ENCODE measurements at places on chromosomes 12 and 14.

DNA sequence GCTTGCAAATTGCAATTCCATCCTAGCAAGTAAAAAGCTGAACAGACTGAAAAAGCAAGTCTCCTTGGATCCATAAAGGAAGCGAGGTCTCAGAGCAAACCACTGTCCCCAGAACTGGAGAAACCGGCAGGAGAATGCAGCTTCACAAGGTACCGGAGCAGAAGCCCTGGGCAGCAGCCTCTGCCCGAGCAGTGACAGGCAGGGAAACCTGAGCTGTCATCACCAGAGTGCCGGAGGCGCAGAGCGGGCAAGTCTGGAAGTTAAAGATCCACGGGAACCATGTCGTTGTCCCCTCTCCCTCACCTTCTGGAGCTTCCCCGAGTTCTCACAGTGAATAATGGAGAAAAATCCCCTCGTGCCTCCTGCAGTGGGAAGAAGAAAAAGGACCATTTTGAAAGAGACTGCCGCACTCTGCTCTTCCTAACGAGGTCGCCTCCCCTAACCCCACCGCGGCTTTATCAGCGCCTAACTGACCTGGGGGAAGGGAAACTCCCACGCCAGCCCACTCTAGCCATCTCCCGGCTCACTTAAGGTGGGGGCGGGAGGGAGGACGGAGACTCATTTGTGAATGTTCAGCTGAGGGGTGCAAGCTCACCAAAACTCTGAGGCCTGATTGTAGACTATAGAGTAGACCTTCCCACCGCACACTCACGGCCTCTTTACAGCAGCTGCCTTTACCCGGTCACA, 27.8 kb downstream of the FBXL14 start:
- no peak for DNase-seq

DNA sequence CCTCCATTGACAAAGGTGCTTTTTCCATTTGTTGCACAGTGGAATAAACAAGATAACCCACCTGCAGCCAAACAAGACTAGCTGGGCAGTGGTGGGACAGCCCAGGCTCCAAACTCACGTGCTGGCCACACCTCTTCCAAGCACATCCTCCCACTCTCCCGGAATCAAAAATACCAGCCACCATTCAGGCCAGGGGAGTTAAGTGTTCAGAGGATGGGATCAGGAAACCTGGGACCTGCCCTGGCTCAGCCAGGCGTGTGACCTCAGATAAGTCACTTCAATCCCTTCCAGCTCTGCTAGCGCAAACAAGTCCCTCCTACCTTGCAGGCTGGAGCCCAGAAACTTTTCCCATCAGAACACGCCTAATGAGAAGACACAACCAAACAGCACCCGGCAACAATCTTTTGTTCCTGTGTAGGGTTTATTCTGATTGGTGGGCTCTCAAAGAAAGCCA, 43.3 kb downstream of the ACTN1 start:
- DNase-seq = no peak

- DNase-seq = no peak
These were observed 129.0 kb upstream of the HMGA2 start for GRCh38 chr12:65695113-65695865.

DNA sequence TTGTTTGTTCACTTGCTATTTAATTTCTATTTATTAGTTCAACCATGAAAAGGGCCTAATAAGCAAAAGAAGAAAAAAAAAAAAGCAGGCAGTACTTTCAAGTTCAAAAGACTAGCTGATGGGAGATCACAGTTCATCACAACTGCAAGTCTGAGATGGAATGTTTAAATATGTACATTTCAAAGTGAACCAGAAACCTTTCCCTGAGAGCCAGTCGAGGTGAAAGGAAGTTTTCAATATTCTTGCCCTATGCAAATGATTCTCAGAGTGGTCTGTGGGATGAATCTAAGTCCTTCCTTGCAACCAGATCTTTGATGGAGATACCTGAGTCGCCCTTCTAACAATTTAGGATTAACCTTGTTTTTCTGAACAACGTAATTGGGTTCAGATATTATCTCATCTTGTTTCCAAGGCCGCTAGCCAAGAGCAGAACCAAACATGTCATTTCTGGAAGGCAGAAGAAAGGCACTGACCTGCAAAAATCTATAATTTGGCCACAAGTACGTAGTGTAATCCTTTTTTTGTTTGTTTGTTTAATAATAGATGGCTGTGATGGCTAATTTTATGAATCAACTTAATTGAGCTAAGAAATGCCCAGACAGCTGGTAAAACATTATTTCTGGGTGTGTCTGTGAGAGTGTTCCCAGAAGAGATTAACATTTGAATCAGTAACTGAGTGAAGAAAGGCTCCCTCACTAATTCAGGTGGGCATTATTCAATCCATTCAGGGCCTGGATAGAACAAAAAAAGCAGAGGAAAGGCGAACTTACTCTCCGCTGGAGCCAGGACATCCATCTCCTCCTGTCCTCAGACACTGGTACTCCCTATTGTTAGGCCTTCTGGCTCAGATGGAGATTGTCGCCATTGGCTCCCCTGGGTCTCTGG, 171.1 kb upstream of the TMPO start:
- peak; percentile 23 for DNase-seq

DNA sequence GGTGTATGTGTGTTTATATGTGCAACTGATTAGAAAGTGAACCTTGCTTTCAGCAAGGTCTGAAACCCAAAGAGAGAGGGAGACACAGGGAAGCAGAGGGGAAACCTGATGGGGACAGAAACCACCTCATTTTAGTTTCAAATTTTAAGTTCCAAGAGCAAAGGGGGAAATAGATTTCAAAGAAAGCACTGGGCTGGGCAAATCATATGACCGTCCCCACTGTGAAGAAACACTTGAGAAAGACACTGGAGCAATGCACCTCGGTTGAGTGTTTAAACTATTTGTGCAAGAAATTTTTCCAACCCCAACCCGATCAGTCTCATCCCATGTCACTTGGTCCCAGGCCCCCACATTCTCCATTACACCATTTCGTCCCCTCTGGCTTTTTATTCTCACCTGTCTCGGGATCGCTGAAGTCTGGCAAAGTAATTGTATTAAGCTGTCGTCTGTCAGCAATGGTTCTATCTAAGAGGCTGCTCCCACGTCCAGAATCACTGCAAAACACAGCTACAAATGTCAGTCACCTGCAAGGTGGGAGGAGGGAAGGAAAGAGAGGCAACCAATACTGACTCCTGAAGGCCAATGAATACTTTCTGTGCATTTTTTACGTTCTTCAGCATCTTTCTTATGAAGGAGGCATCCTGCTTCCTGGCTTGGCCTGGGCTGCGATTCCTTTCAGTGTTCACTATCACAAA, 205.7 kb downstream of the TTC7B start:
- no peak for DNase-seq

GRCh38 chr12:8841778-8842177, 19.4 kb downstream of the A2ML1 start:
- no peak for DNase-seq

DNA sequence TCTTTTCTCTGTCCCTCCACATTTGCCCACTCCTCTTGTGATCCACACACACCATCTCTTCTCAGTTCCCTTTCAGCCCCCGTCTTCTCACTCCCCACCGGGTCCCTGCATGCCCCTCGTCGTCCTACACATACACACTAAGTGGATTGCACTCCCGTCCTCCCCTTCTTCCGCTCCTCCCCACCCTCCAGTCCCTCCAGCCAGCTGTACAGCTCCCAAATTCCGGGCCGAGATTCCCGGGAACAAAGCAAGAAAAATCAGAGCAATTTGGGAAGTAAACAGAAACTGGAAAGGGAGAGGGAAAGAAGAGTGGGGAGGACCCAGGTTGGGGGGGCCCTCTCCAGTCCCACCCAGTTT, 282 bp upstream of the IGFBP6 start:
- no peak for DNase-seq

- no peak for DNase-seq
These were observed 24.9 kb upstream of the C12orf76 start for GRCh38 chr12:110073049-110073831.

DNA sequence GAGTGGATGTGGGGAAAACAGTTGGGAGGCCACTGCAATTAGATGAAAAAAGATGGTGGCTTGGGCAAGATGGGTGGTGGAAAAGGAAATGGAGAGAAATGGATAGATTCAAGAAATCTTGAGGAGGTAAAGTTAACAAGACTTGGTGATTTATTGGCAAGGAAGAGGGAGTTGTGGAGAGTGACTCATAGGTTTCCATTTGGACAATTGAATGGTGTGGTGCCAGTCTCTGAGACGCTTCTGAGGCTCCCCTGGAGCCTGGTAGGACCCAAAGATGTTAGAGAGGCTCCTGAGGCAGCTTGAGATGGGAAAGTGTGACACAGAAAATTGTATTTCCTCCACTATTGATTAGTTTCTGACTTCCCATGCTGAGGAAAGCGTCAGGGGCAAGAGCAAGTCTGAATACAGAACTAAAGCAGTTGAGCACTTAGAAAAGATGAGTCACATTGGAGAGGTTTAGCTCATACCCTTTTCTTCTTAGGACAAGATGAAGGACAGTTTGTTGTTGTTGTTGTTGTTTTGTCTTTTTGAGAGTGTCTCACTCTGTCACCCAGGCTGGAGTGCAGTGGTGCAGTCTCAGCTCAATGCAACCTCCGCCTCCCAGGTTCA, 4.5 kb downstream of the PRPF40B start:
- no peak for DNase-seq

DNA sequence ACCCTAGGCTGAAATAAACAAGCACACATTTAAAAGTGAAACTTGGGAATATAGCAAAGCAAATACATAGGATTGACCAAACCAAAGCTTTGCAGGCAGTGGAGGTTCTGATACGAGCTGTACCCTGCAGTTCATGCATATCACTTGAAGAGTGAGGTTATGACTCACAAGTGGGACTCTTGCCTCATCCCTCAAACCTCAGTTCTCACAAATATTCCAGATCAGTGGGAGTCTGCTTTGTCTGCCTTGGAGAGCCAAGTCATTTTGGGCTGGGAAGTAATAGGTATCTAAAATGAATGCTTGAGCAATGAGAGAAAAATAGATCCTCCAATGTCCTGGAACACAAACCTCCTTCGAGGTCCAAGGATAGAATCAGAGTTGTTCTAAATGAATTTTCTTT, 116.4 kb downstream of the LRIG3 start:
- DNase-seq = no peak

DNA sequence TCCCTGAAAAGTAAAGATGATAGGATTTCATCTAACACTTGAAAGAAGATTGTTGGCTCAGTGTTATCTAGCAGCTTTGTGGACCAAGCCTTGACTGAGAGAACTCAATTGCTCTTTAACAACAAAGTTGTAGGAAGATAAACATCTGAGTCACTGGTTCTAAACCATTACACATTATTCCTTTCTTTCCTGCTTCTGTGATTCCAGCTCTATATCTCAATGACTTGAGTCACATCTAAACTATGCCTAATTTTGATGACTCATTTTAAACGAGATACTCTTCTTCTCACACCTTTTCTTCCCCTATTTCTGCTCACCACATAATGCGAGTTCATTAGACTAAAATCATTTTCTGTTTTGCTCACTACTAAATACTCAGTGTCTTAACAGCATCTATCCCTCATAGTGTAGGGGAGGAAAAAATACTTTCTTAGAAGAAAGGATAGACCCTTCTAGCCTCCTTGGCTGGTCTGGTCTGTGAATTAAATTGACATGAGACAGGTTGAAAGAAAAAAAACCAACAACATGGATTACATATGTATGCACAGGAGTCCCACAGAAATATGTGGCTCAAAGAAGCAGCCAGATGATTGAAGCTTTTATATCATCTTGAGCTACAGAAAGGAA, 201.4 kb downstream of the C12orf50 start:
- no peak for DNase-seq

DNA sequence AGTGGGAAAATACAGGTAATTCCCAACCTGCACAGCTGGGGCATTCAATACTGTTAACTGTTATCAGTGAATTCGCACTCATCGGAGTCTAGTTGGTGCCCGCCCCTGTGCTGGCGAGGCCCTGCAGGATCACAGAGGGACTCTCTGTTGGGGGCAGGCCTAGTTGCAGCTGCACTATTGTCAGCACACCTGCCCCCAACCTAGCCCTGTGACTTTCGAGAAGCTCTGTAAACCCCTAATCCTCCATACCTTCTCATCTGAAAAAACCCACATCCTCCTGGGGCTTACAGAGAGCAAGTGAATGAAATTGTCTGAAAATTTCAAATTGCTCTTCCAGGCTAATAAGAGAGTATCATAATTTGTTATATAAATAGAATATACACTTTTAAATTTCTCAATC, 132.2 kb upstream of the NUDT4 start:
- DNase-seq = no peak

DNA sequence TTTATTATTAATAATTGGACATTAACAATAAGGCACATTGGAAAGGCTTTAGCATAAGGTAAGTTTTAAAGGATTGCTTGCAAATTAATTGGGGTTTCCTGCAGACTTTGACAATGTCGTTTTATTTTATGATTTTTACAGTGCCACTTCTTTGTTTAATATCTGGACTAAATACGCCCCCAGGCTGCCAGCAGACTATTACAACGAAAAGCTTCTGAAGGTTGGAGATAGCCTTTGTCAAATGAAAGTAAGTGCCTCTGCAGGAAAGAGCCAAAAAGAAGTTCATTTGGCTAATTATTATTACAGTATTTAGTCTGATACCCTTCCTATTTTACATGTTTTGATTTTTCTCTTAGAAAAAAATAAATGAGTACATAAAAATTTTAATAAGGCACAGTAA, 11.3 kb downstream of the CFAP54 start:
- DNase-seq = no peak

DNA sequence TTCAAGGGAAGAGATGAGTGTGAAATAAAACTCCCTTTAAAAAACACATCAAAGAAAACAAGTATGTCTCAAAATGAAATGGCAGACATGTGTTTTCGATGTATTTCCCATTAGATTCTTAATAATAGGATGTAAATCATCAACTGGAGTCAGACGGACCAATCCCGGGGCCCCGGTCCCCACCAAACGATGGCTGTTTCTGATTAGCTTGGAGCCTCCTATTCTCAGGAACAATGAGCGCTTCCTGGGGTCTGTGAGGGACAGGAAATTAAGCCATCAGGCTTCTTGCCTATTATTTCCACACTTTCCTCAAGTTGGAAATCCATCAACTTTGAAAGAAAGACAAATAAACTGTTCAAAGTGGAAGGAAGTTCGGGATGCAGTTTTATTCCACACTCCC, 179.4 kb downstream of the EFCAB11 start:
- no peak for DNase-seq

DNA sequence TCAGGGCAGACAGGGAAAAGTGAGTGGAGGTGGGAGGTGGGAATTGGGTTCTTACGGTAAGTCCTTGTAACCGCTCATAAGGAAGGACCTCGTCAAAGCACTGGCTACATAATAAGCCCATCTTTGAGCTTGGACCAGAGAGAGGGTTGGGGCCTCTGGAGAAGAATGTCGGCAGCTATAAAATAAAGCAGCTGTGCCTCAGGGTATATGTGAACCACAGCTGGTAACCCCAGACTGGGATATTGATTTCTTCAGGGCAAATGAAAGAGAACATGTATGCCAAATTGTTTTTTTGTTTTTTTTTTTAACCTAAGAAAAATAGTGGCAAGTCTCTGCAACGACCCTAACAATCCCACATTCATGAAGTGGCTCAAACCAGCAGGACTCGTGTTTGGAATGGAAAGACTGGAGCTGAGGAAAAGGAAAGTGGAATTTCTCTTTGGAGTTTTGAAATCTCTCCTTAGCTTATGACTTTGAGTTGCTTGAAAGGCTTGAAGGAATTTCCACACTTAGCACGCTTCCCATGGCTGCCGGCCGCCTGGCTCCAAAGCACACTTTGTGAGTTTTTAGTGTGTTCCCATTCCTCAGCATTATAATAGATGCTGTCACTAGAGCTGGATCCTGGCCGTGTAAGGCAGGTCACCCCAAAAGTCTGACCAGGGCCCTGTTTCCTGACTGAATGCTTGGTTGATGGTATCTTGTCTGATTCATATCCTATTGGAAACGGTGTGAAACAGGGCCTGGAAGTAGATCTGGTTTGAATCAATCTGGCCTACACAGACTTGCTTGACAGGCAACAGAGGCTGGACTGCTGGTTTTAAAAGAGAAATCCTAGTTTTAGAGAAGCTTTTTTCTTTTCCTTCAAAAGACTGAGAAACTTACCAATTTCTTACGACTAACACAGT, 244.7 kb downstream of the MSRB3 start:
- DNase-seq = no peak
